Calu3 (cell line): ENCODE measurements at places on chromosomes 2 and 18.

DNA sequence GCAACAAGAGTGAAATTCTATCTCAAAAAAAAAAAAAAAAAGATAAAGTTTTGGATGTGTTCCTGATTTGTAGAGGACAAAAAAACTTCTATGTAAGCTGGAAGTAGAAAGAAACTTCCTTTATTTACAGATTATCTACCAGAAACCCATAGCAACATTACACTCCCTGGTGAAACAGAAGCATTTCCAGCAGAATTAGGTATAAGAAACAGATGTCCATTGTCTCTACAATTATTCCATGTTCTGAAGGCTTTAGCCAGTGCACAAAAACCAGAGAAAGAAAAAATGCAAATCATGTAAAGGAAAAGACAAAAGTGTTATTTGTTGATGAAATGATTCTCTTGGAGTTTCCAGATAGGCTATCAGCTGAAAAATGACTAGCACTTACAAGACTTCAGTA is 4.9 kb downstream of the TUBB6 start:
- no peak for DNase-seq

GRCh38 chr2:108460345-108461037 is 11.5 kb downstream of the GCC2 start:
- no peak for DNase-seq

- DNase-seq = no peak
Measured at GRCh38 chr18:10515456-10515855, 10.4 kb upstream of the NAPG start.

DNA sequence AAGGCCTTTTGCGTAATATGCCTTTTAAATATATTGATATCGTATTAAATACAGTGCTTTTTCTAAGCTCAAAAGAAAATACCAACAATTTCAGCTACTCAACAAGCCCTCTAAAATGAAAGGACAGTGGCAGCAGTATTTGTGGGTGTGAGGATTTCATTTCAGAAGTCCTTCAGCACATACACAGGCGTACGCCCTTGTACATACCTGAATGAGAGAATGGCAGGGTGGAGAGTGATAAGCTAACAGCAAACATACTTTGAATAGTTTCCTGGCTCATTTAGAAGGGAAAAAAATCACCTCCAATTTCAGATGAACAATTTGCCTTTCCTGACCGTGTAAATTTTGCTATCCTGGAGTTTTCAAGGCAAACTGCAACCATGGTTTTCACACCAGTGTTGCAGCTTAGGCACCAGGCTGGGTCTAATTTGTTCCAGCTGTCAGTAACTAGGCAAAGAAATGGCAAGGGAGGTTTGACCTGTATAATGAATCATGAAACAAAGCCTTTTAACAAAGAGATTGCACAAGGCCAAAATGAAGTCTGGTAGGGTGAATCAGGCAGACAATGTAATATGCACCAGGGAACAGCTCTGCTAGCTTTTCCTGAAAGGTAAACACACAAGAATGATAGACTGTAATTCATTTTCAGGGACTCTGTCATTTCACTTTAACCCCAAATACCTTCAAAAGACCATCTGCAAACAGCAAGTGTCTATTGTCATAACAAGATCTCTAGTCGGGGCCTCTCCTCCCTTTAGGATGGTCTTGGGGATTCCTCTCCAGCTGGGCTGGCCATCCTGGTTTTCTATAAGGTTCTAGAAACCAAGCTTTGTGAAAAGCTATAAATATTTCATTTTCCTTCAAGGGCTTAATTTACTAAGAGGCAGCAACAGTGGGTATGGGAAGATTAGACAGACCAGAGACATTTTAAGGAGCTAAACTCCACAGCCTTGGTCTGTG is 11.5 kb downstream of the ANKRD29 start:
- peak; percentile 30 for DNase-seq

- DNase-seq = no peak
Measured at GRCh38 chr18:52636536-52636935, 296.5 kb downstream of the DCC start.

DNA sequence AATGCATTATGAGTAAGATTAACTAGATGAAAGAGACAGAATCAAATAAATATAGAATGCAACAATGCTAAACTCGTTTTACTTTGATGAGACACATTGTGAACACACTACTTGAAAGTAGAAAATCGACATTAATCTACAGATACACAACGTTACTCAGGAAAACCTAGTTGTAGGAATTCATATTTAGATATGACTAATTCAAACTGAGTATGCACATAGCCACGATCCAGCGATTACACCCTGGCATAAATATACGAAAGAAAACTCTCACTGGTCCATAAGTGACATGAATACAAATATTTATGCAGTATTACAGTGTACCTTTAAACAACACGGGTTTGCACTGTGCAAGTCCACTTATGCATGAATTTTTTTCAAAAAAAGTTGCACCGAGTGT is 485.6 kb downstream of the TMX3 start:
- DNase-seq = no peak

DNA sequence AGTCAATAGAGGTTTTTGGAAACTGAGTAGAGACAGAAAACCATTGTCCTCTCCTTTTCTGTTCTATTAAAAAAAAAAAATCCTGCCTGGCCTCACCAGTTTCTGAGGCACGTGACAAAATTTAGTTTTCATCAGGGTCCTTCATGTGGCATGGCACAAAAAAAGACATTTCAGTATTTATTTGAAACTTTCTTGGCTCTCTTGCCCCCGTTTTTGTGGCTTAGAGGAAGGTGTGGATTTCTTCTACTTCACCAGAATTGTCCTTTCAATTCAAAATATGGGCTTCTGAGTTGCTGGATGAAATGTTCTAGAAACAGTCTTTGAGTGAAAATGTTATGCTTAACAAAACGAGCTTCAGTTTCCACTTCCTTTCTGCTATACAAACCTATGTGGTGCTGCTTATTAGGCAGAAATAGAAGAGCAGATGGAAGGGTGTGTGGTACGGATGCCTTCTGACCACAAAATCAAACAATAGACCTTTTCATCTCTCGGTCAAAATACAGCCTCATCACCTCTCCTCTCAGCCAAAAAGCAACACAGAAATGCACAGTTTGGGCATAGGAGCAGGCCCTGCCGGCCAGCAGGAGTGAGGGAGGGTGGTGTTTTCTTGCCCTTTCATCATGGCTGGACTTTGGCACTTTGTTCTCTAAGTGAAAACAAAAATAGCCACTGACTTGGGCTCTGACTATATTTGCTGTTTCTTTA is 89.2 kb downstream of the SH3RF3 start:
- no peak for DNase-seq

GRCh38 chr2:74530239-74531187 is 780 bp downstream of the HTRA2 start:
- no peak for DNase-seq

DNA sequence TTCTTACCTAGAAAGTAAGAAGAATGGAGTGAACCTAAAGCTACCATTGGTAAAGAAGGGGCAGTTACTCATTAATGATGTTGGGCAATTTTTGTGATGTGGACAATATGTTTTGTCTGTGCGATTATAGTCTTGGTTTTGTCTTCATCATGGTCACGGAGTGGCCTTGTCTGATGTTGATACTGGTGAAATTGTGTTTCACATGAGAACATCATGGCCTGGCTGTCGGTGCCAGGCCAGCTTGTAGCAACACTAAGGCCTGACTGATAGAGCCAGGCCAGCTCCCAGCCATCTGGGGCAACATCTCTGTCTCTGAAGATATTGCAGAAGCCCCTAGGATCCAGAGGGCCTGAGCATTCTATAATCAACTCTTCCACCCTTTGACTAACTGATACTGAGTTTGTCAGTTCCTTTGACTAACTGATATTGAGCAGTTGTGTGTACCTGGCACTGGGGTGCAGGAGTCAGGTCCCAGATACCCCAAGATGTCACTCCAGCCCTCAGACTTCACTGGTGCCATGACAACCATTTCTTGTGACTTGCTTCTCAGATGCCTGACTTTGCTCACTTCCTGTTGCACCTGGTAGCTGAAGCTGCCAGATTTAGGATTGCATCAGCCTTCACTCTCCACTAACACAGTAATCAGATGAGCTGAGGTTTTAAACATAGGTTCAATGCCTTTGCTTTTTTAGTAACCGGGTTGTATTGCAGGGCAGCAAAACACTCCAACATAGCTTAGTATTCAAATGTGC is 62.5 kb downstream of the RPIA start:
- DNase-seq = no peak

GRCh38 chr2:47876912-47877311 is 29.4 kb downstream of the FBXO11 start:
- no peak for DNase-seq
